Esophagus muscularis mucosa (tissue), 4 donors: ENCODE measurements at places on chromosomes 12 and 14. TPM values are rescaled to one million over a fixed set of nuclear protein-coding genes. Genes with fewer than 3 reads are reported as not detected.

GRCh38 chr12:12064596-12064995 lies 6.1 kb upstream of the BCL2L14 start:
- DNase-seq, result no peak

DNA sequence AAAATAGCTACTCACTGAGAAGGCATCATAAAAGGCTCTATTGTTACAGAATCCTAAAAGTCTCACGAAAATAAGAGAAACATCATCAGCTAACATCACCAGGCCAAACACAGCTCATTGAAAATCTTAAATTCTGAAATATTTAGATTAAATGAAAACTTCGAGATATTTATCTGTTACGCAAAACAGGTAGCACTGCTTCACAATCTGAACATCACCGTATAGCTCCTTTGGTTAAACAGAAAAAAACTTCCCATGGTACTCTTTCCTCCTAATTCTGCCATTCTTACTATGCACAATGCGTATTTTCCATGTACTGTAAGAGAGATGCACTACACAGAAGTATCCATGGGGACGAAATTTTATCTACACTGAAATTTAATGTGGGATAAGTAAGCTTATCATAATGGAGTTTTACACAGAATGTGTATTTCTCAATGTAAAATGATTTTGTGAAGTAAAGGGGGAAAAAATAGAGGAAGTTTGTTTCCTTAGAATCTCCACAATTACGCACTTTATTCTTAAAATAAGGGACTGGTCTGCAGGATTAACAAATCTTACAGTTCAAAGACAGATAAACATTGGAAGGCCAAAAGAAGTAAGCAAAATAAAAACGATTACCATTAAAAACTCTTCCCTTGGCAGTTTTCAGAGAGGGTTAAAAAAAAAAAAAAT lies 1.9 kb downstream of the SGPP1 start:
- DNase-seq, result no peak

TEX22 gene
- not detected for total RNA-seq

ADCY4 gene
- total RNA-seq, result 22.8 TPM

GRCh38 chr14:99265571-99265970 lies 6.4 kb downstream of the BCL11B start:
- DNase-seq, result no peak

BEST3 gene
- total RNA-seq, result not detected

GRCh38 chr12:49706351-49707127 lies 666 bp downstream of the FMNL3 start:
- no peak for DNase-seq

PLD4 gene
- total RNA-seq, result under 0.01 TPM

DNA sequence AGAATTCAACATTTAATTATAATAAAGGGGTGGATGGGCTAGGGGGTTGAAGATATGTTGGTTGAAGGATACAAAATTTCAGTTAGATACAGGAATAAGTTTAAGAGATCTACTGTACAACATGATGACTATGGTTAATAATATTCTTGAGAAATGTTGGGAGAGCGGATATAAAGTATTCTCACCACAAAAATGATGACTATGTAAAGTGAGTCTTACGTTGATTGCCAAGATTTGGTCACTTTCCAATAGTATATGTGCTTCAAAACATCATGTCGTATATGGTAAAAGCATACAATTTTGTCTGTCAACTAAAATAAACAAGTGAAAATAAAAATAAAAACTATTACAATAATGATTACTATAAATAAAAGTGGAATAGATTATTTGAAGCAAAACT lies 802.0 kb downstream of the C12orf50 start:
- DNase-seq, result no peak
